Stimulated activated memory B cell treated with anti-CD40 and anti-IgM and Interleukin-4, amounts not matched to agents 10 μg/mL and 1 μg/mL and 100 μg/mL, for 72 hours (primary cell): ENCODE measurements at places on chromosomes 13 and 19.

DNA sequence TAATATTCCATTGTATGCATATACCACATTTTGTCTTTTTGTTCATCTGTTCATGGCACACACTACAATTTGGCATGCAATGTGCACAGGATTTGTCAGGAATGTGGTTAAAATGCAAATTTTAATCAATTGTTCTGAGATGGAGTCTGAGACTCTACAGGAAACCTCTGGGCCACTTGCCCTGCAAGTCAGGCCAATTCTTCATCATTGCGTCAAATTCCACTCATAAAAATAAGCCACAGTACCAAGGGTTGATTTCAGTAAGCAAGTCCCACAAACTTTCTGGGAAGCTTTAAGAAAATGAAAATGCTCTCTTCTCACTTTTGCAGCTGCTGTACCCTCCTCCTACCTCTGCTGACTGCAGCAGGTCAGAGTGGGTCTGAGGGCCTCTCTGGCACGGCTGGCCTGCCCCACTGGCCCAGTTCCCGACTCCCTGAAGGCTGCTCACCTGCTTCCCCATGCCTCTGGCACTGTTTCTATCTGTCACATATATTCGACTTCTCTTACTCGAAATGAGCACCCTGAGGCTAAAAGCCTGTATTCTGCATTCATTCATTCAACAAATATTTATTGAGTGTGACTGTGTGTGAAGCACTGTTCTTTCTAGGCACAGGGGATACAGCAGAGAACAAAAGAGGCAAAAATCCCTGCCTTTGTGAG is 83.8 kb upstream of the WASF3 start:
- no peak for ATAC-seq

DNA sequence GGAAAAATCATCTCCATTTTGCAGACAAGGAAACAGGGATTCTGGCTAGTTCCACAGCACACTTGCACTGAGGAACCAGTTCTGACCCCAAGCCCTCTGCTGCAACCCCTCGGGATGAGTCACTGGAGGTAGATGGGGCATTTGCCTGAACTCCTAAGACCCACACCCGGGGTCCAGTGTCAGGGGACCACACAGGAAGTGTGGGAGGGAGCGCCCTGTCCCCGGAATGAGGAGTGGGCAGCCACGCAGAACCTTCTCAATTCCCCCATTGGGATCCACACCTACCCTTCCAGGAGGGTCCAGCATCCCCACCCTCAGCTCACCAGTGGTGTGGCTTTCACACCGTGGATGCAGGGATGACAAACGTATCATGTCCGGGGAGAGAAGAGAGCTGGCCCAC is 62.7 kb downstream of the TSHZ3 start:
- ATAC-seq = no peak

GRCh38 chr19:12891553-12892021 is 627 bp downstream of the GCDH start:
- ATAC-seq = no peak

DNA sequence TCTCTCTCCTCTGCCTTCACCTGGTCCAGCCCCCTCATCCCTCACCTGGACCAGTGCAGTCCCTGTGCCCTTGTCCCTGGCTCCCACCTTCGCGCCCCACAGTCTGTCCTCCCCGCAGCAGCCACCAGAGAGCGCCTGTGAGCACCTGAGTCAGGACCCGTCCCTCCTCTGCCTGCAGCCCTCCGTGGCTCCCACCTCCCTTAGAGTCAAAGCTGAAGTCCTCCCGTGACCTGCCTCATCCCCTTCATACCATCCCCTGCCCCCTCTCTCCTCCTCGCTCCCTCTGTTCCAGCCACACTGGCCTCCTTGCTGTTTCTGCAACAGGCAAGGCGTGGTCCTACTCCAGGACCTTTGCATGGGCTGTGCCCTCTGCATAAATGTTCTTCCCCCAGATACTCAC is 10.3 kb downstream of the CELF5 start:
- ATAC-seq = no peak

DNA sequence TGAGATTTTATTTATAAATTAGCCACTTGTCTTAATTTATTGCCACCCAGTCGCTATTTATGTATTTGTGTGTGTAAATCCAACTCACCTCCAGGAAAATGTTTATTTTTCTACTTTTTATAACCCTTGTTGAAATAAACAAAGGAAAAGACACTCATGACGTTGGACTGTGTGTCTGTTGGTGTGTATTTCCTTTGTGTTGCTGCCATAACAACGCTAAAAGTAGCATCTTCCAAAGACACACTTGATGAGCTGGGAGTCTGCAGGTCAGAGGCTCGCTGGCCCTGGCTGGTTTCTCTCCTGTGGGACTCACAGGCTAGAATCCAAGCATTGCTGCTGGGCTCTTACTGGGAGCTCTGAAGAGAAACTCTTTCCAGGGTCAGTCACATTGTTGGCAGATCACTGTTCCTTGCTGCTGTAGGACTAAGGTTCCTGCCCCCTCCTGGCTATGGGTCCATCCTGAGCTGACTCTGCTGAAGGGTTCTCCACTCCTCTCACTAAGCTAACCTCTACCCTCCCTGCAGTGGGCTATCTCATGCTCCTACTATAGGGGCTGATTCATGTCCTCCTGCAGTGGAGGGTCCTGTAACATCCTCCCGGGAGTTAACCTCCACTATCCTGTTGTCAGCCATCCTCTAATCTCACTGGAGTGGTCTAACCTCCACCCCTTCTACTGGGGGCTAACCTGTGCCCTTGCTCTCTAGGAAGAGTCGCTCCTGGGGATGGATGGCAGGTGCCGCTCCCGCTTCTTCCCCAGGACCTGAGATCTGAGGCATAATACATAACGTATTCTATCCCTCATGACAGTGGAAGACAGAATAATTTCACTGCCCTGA is 2.1 kb downstream of the IFNL2 start:
- no peak for ATAC-seq

DNA sequence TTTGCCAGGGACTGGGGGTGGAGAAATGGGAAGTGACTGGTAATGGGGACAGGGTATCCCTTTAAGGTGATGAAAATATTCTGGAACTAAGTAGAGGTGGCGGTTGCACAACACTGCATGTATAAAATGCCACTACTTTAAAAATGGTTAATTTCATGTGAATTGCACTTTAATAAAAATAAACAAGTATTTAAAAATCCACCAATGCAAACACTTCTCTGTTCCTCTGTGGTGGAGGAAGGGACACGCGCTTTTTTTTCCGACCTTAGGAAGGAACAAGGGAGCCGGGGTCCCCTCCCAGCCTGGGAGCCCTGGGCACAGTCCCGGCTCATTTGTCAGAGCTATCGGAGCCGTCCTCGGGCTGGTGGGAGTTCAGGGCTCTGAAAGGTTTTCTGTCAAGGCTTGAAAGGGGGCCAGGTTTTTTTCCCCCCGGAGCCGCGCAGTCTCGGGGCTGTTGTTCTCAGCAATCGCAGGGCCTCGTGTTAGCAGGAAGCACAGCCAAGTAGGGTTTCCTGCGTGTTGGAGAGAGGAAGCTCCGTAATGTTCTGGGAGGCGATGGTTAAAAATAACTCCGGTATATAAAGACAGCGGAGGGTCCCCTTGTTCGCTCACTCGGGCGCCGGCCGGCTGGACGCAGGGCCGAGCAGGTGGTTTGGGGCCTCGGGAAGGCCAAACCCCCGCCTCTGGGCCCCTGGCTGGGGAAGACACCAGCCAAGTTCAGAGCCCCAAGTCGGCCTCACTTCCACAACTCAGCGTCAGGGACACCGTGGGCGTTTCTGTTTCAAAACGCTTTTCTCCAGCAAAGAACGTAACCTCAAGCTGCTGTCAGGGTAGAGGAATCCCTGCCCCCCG is 41.2 kb upstream of the KLF2 start:
- ATAC-seq = peak; percentile 85

GRCh38 chr13:81498969-81499368 is 1158.0 kb upstream of the SPRY2 start:
- no peak for ATAC-seq

DNA sequence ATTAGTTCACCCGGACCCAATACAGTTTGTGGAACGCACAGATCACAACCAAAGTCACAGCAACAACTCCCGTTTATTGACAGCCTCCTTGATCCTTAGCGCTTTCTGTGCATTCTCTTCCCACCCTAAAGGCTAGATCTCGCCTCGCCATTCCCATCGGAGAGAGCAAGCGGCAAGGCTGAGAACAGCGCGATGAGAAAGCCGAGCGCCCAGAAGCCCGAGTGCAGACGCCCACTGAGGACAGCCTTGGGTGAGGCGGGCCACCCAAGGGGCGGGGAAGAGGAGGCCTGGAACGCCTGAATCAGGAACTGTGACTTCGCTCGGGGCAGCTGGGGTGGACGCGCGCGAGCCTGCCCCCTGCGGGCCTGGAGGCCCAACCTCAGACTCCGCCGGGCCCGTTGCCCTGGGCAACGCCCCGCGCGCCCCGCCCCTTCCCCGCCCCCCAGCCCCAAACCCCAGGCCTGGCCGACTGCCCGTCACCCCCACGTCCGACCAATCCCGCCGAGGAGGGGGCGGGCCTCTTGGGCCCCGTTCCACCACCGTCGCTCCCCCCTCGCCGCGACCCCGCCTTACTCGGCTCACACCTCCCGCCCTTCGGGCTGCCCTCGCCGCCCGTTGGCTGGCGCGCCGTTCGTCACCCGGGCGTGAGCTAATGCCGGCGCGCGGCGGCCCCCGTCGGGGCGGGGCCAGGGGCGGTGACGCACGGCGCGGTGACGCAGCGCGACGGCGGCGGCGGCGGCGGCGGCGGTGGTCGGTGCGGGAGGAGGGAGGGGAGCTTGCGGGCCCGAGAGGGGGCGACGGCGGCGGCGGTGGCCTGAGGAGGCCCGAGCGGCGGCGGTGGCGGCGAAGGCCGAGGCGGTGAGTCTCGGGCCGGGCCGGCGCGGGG is at the start of gene SAMD4B:
SAMD4B (plus strand) TSS at position 703 of the 886 bp plus-strand sequence. CDS start 14,473 bp downstream, outside the sequence.
- peak; percentile 97 for ATAC-seq

DNA sequence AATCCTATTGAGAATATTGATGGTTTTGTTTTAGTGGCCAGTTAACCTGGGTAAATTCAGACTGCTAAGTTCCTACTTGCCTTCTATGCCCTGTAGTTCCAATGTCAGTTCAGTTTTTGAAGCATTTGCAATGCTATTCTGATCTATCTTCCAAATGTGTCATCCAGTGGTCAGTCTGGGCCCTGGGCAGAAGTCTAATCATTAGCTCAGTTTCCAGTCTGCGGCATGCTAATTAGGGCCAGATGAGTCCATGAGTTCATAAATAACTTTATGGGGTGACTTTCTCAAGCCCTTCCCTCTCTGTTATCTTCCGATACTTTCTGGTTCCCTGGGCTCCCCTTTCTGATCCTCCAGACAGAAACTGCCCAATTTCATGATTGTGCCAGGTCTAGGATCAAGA is 32.7 kb downstream of the FAM187B start:
- no peak for ATAC-seq

- no peak for ATAC-seq
These were observed 16.0 kb downstream of the CAMSAP3 start for GRCh38 chr19:7611541-7612279.

- no peak for ATAC-seq
These were observed 85.7 kb downstream of the CYSLTR2 start for GRCh38 chr13:48739386-48739964.

DNA sequence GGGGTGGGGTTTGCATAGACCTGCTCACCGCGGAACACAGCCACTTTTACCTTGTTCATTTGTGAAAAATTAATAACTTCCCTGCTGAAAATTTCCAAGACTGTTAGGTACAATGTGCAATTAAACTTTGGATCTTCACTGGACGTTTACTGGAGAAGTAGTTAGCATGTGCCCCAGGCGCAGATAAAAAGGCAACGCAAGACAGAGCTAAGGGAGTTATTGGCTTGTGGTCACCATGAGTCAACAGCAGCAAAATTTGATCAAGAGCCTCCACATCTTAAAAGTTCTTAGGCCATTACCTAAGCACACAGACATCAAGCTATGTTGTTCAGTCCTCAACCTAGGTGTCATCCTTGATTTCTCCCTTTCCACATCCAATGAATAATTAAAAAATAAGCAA is 257.0 kb downstream of the LHFPL6 start:
- ATAC-seq = no peak

DNA sequence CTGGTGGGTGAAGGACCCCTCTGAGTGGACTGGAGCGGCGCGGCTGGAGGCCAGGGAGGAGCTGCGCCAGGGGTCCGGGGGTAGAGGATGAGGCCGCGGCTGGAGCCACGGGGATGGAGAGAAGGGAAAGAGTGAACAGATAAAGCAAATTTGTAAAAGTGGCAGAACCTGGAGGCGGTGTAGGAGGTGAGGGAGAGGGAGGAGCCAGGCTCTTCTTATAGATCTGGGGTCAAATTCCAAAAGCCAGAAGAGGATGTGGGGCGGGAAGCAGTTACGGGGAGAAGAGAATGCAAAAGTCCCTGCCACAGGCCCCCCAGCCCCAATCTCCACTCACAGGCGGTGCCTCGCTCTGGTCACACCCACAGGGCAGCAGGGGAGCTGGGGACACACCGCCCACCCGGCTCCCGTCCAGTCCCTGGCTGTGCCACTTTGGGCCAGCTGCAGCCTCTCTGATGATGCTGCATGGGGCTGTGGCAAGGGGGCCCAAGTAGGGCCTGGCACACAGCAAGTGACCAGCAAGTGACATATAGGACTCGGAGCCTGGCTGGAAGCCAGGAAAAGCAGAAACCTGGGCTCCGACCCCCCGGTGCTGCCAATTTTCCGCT is 11.1 kb downstream of the LRRC4B start:
- no peak for ATAC-seq

DNA sequence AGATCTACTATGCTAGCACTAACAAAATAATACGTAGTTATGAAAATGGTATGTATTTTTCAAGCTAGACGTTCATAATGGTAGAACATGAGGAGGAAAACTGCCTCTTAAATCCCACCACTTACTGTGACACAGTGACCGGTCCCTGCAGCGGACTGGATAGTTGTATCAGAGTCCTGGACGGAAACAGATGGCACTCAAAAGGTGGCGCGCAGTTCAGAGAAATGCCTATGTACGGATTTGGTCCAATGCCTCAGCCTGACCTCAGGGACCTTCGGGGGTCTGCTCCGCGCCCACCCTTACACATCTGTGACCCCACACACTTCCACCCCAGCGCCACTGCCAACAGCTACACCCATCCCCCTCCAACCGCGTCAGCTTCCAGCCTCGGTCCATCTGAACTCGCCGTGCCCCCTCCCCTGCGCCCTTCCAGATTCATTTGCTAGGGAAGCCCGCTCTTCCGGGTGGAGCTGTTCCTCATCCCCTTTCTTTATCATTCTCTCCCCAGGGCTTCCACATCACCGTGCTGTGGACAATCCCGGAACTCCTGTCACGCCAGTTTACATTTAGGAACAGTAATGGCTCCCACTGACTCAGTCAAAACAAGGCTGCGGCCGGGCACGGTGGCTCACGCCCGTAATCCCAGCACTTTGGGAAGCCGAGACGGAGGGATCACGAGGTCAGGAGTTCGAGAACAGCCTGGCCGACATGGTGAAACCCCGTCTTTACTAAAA is 792 bp upstream of the LENG8 start:
- ATAC-seq = peak; percentile 31

DNA sequence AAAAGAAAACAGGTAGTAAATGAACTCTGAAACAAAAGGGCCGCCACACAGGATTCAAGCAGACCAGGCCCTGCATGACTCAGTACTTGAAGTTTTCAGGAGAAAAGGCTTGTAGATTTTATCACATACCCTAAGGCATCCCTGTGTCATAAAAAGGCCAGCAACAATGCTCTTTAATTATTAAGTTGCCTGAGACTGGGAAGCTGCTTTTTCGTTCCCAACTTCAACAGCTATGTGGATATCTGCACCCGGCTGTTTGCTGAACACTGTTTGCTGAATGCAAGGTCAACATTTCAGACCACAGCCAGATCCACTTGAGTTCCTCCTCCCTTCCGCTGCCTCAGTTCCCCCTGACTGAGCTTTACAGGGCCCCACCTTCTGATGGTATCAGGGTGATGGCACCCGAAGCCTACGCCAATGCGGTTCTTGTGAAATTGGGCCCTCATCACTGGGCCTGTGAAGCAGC is 6.1 kb upstream of the ECH1 start:
- no peak for ATAC-seq
